Left kidney (tissue), 8 donors: ENCODE measurements at places on chromosomes 3 and 15.

DNA sequence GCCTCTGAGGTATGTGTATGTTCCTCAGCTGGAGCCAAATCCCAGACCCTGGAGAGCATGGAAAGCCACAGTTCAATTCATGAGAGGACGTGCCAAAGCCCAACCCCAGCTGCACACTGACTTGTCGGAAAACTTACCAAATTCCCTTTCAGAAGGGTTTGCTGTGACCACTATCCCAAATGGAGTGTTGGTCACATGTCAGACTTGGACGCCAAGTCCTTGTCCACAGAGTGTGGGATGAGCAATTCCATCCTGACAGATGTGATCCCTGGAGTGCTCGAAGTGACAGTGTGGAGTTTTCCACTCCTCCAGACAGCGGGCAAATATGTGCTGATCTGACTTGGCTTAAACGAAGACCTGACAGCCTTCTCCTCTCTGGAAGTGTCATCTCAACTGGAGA lies 71.2 kb downstream of the RORA start:
- DNase-seq, result no peak

GRCh38 chr3:29242296-29242695 lies 38.6 kb upstream of the RBMS3 start:
- DNase-seq, result no peak

DNA sequence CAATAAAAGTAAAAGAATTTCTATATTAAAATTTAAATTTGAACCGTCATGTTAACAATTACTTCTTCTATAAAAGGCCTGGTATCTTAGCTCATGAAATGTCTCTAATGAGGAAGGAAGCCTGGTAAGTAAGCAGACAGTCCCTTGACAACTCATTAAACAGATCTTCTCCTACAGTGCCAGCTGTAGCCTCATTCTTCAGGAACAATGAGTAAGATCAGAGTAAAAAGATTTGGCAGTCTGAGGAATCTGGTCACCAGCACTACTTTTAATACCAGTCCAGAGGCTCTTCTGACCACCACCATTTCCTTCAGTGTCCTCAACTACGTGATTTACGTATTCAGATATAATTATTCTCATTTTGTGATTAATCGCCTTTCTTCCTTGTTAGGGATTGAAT lies 955.0 kb upstream of the ALCAM start:
- no peak for DNase-seq

DNA sequence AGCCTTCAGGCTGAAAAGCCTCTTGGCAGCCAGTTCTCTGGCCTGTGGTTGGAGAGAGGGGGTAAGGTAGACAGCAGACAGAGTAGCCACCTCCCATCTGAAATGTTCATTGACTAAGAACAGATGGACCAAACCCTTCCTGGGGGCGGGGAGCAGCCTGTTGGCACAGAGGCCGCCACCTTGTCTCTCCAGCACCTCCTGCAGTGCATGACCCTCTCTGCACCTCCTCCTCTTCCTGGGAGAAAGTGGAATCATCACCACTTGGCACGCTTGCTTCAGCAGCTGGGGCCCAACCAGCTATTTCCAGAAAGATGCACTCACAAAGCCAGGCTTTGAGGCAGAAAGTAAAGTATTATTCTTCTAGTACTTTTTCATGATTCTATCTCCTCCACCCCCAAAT lies 313.4 kb upstream of the CHRM5 start:
- no peak for DNase-seq

GRCh38 chr3:16145176-16145575 lies 29.3 kb upstream of the GALNT15 start:
- DNase-seq, result no peak
